ENCODE measurements at places on chromosomes 16 and 17. TPM values are rescaled to one million over a fixed set of nuclear protein-coding genes. Genes with fewer than 3 reads are reported as not detected.

DNA sequence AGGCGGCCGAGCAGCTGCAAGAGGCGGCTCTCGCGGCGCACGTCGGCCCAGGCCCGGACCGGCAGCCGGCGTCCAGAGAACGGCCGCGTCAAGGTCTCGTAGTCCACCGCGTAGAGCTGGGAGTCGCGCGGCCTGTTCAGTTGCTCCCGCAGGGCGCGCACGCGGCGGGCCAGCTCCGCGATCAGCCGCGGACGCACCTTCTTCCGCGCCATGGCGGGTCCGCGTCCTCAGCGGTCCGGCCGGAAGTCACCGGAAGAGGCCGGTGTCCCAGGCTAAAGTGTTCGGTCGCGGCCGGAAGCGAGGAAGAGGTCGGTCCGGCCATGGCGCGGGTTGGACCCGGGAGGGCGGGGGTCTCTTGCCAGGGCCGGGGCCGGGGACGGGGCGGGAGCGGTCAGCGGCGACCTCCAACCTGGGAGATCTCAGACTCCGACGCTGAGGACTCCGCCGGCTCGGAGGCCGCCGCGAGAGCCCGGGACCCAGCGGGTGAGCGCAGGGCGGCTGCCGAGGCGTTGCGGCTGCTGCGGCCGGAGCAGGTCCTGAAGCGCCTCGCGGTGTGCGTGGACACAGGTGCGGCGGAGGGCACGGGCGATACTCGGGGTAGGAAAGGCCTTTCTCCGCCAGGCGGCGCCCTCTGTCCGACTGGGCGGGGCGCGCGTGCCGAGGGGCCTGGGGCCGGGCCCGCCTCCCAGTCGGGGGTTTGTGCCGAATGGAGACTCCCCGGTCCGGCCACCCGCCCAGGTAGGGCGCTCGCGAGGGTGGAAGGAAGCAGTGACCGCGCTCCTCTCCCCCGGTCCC is at the start of gene MRPS34:
Gene MRPS34, minus strand, starts transcription at position 227 of the 795 bp plus-strand sequence. Its CDS starts 15 bp downstream, at position 212.
- DNase-seq: peak; percentile 86

GRCh38 chr16:56539656-56540055 is 19.8 kb upstream of the BBS2 start:
- DNase-seq: no peak

DNA sequence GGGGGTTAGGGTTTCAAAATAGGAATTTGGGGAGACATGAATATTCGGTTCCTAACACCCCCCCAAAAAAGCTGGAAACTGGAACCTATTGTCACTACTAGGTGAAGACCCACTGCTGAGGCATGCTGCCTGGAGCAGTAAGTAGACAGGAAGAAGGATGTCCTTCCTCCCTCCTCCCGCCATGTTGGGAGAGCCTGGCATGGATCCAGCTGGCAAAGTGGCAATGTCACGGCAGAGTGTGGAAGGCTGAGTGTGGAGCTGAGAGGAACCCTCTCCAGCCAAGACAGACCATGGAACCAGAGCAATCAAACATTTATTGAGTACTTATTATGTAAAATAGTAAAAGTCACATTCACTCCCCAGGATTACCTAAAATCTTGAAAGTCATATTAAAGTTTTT is 49.0 kb downstream of the CCDC182 start:
- DNase-seq: peak; percentile 6

GRCh38 chr17:81345228-81346089 is 49.8 kb upstream of the BAHCC1 start:
- DNase-seq: peak; percentile 89

GRCh38 chr16:57893559-57894389 is 77.2 kb downstream of the CNGB1 start:
- no peak for DNase-seq

GRCh38 chr16:87489434-87490045 is 3.3 kb downstream of the ZCCHC14 start:
- no peak for DNase-seq

- DNase-seq: peak; percentile 95
Observed at GRCh38 chr17:38748149-38748891, at the start of gene PCGF2. PCGF2 (minus strand) TSS chr17:38748336; CDS start chr17:38740402, 7,934 bp downstream.

- peak; percentile 68 for DNase-seq
Observed at GRCh38 chr16:30778549-30779244, 8.3 kb downstream of the ZNF629 start.

DNA sequence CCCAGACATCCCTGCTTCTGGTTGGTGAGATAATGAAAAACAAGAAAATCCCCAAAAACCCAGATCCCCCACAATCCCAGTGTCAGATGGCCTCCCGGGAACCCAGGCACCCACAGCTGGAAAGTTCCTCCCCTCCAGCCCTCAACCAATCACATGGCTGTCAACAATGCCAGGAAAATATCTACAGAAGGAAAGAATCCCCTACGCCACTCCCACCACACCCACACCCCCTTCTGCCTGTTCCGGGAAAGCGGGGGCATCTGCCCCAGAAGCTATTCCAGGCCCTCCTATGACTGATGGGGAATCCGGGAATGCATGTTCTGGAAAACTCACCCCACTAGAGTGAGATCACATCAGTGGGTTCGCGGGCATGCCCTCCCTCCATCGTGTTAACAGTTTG is 1.8 kb downstream of the TMEM95 start:
- DNase-seq: no peak

SYT17 gene
- polyA plus RNA-seq: 0.32 TPM

ARL4D gene
- polyA plus RNA-seq: 39.0 TPM

BAIAP3 gene
- 2.7 TPM for polyA plus RNA-seq

CES5A gene
- not detected for polyA plus RNA-seq

SPN gene
- 0.85 TPM for polyA plus RNA-seq

TMEM235 gene
- 2.3 TPM for polyA plus RNA-seq

GDE1 gene
- 84.6 TPM for polyA plus RNA-seq

WNT9B gene
- not detected for polyA plus RNA-seq

NXPH3 gene
- 2.1 TPM for polyA plus RNA-seq

KRTAP1-5 gene
- polyA plus RNA-seq: not detected

ABCC11 gene
- polyA plus RNA-seq: 0.05 TPM

Measured in cardiac muscle cell (in vitro differentiated cells and primary cell).